ENCODE measurements at places on chromosomes 2 and 18.

- no peak for DNase-seq
These were observed 1.4 kb upstream of the SLC23A3 start for GRCh38 chr2:219171231-219171651.

- no peak for DNase-seq
These were observed 144.7 kb downstream of the RNF144A start for GRCh38 chr2:7061921-7062320.

GRCh38 chr18:9095297-9096006 lies 7.0 kb upstream of the NDUFV2 start:
- no peak for DNase-seq

DNA sequence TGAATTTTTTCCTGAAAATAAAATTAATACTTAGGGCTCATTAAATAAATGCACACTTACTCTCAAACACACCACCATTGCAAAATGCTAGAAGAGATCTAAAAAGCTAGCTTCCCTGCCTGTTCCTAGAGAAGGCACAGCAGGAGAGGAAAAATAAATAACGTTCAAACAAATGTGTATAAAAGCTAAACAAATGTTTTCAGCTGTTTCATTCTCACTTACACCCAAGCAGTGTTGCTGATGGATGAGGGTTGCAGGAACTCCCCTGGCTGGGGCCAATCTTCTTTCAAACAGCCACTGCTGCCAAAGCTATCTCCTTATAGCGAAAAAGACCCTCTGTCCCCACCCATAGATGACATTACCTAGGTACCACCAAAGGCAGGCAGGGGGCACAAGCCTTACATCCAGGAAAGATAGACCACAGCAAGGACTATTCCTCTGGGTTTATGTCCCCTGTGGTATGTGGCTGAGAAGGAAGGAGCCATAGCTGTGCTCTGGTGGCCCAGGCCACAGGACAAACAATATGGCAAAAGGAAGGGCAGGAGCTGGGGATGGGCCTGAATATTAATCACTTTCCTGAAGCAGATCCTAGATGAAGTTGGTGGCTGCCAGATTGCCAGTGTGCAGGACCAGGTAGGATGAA lies 214.6 kb downstream of the TTC32 start:
- no peak for DNase-seq

- DNase-seq: no peak
These were observed 927.5 kb downstream of the ERBB4 start for GRCh38 chr2:211611061-211611518.

DNA sequence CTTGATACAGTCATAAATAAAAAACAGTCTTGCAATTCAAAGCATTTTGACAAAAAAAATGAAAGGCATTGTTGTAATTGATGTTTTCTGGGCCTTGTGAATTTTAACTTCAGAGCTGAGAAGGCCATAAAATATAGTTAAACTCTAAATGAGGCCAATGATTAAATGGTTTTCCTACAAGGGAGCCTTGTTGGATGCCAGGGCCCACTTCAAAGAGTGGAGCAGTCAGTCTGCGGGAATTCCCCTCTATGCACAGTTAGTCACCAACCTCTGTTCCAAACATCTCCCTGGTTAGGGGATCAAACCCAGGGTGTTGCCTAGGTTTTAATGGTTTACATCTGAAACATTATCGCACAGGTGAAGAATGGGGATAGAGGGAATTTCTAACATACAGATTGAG lies 143.4 kb downstream of the NCKAP5 start:
- DNase-seq: no peak

DNA sequence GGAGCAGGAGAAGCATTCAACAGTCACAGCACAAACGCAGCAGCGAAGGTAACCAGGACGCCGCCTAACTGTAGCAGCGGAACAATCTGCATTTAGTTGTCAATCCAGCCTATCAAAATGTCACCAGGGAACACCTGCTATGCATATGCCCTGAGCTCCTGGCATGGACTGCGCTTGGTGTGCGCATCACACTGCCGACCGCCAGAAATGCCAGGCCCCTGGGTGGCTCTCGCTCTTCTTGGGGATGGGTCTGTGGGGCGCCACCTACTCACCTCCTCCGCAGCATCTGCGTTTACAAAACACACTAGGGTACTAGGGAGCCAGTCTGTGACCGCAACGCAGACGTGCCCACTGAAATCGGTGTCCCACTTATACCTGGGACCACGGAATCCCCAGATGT lies 31.7 kb downstream of the ZNF516 start:
- DNase-seq: no peak

GRCh38 chr2:48018480-48018879 lies 112.2 kb upstream of the FBXO11 start:
- no peak for DNase-seq

- no peak for DNase-seq
These were observed 590 bp downstream of the EIF2B4 start for GRCh38 chr2:27369471-27370025.

- DNase-seq: peak; percentile 34
These were observed 19.5 kb downstream of the WIPF1 start for GRCh38 chr2:174577967-174578589.

- DNase-seq: no peak
These were observed 256.8 kb downstream of the RNF152 start for GRCh38 chr18:61635901-61636528.

- DNase-seq: no peak
These were observed 53.8 kb upstream of the GATA6 start for GRCh38 chr18:22115573-22115972.

GRCh38 chr2:134120406-134120732 lies 133.5 kb upstream of the MGAT5 start:
- no peak for DNase-seq

DNA sequence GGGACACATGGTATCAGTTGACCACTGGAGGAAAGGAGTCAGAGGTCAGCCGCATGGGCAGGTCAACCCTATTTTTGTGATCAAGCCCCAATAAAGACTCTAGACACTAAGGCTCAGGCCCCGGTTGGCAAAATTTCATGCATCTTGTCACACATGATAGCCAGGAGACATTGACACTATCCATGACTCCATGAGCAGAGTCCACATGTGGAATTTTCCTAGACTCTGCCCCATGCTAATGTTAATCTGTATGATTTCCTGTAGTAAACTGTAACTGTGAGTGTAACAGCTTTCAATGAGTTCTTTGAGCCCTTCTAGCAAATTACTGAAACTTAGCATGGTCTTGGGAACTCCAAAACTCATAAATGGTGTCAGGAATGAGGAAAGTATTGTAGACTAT lies 192.3 kb downstream of the PDE11A start:
- DNase-seq: no peak

- DNase-seq: no peak
These were observed 70.0 kb downstream of the MYO3B start for GRCh38 chr2:170247882-170248393.

DNA sequence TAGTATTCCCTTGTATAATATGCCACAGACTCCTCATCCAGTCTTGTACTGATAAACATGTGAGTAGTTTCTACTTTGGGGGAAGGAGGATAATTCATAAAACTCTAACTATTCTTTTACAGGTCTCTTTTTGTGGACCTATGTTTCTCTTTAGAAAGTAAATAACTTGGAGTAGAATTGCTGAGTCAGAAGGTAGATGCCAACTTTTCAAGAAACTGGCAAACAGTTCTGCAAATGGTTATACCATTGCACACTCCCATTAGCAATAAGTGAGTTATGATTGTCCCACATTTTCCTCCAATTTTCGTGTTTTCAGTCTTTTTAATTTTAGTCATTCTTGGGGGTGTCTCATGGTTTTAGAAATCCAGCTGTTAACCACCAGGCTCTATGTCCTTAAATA lies 477.2 kb upstream of the LRRTM4 start:
- no peak for DNase-seq

DNA sequence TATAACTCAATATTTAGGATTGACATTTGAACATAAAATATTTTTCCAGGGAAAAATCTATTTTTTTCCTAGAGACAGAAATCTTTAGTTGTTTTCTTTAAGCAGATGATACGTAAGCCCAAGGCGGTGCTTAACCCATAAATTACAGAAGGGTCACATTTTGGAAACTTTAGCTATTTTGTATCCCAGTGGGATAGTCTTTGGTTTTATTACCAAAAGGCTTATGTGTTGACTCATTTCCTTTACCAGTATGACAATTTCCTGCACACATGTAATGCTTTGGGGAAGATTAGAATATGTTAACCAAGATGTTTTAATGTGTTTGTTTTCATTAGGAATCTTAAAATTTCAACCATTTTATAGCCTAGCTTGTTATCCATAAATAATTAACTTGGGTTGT lies 24.8 kb downstream of the DYNC1I2 start:
- DNase-seq: no peak

DNA sequence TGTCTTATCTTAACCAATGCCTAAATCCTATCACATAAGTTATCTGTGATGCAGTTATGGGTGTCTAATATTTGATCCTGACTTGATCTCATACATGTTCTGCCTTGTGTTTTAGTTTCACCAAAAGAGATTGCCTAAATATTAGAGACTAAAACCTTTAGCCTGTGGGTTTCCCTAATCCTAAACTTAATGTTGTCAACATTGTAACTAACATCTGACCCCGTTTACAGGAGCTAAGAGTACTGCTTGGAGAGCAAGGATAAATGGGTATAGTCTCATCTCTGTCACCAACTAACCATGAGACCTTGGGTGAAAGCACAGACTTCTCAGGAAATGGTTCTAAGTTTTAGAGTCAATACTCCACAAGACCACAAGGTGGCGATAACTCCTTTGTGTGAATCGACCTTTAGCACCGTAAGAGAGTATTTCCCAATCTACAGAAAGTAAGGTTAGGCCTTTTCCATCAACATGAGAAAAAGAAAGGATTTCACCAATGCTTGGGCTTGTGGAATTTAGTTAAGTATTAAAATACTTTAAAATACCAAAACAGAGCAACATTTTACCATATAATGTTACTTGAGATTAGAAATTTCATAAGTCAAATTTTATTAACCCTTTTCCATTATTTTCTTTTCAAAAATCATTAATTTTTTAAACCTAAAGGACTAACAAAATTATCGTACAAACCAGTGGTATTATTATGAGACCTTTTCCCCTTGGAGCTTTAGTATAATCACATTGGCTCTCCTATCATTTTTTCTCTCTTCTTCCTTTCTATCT lies 60.5 kb downstream of the G6PC2 start:
- DNase-seq: no peak

DNA sequence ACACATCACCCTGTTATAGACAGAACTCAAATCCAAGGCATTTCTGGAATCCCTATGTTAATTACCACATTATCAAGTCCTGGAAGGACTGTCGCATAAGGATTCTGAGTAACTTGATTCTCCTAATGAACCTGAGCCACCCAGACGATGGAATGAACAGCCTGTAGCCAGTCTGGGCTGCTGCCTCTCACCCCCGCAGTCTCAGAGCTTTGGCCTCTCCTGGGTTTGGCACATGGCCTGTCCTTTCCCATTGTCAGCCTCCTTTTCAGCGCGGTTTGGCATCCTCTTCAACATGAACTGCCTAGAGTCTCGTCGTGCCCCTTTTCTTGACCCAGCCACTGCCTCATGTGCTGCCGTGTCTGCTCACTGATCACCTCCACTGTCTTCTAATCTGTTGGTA lies 147.6 kb downstream of the SLC8A1 start:
- DNase-seq: no peak

GRCh38 chr2:25042321-25043240 lies 705 bp downstream of the EFR3B start:
- DNase-seq: no peak

- no peak for DNase-seq
These were observed 39.5 kb downstream of the RRM2 start for GRCh38 chr2:10161961-10162441.

DNA sequence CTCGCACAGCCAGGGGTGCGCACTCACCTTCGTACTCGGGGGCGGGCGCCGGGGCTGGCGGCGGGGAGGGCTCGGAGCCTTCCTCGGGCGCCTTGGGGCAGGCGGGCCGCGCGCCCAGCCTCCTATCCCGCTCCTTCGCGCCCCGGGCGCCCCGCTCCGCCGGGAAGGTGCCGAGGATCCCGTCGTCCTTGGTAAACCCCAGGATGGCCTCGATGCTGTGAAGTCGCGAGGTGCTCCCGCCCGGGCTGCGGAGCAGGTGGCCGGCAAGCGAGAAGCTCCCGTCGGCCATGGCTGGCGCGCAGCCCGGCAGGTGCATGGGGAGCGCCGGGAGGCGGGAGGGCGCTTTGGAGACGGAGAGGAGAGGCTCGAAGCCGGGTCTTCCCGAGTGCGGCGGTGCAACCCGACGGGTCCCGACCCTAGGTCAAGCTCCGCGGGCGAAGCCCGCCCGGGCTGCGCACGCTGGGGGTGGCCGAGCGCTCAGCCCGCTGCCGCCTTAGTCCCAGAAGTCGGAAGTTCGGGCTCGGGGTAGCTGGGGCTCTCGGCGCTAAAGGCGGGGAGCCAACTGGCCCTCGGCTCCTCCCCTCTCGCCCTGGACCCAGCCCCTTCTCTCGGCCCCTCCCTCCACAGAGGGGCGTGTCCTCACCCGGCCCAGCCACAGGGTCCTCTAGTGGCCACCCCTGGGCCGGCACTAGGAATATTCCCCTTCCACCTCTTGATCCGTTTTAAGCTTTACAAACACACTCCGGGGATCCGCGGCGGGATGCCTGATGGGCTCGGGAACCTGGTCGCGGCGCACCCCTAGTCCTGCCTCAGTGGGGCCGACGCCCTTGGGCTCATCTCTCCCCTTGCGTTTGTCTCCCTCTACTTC lies at the start of gene RAX:
TSS of gene RAX (minus strand) at position 564 of the 868 bp plus-strand sequence. CDS start at position 316, 248 bp downstream.
- no peak for DNase-seq

DNA sequence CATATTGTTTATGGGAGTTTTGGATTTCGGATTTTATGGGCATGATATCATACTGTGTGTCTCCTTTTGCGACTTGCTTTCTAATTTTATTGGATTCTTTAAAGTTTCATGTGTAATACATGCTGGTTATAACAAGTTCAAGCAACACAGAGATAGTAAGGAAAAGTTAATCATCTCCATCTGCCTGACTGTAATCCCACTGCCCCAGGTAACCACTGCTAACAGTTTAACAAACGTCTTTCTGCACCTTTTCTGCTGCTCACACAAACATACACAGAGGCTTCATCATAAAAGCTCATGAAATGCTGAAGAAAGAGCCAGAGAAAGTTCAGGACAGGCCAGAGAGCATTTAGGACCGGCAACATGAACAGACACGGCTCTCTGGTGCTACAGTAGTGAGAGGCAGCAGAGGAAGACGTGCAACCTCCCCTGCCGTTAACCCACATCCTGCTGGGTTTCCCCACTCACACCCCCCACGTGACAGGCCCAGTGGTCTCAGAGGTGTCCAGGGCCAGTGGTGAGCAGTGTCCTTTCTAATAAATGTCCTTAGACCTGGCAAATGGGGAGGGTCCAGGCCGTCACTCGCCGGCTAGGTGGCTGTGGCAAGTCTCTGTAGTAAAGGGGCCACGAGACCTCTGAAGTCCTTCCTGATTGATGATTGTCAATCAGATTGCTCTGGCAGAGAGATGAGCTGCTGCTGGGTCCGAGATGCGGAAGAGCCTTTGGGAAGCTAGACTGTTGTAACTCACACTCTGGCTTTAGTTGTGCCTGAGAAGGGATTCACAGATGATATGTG lies 43.0 kb upstream of the SLC1A4 start:
- DNase-seq: no peak

GRCh38 chr2:60371681-60372080 lies 181.8 kb downstream of the BCL11A start:
- DNase-seq: no peak

- DNase-seq: no peak
These were observed 185.4 kb upstream of the FAM98A start for GRCh38 chr2:33784488-33784887.

- no peak for DNase-seq
These were observed 395.4 kb upstream of the ACVR2A start for GRCh38 chr2:147449323-147449991.

GRCh38 chr2:234825616-234826015 lies 126.2 kb upstream of the SH3BP4 start:
- DNase-seq: no peak

All from activated CD8-positive, alpha-beta memory T cell treated with anti-CD3 and anti-CD28 coated beads for 1 hour (primary cell).